Upper lobe of right lung (tissue), 1 donor: ENCODE measurements at places on chromosomes 5 and 9. TPM values are rescaled to one million over a fixed set of nuclear protein-coding genes. Genes with fewer than 3 reads are reported as not detected.

- H3K27me3 ChIP-seq, result peaks cover 16% of the 10 kb centered on the region
- no peak overlapping the region for H3K27ac ChIP-seq
- H3K36me3 ChIP-seq, result no peaks in the 10 kb centered on the region
- no peak overlapping the region for H3K4me3 ChIP-seq
Measured at GRCh38 chr5:174794931-174795672, 70.7 kb downstream of the MSX2 start.

DNA sequence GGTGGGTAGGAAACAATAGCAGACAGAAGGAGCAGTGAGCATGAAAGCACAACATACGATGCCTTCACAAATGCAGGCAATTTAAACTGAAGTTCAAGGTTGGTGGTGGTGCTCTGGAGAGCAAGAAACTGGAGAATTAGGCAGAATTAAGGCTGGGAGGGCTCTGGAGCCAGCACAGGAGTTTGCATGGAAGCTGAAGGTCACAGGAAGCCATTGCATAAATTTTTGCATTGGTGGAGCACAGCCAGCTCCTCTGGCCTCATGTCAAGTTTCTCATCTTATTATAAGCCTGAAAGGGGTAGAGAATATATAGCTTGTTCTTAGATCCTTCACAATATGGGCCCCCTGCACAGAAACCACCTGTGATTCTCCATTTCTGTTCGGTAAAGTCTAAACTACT is 207.4 kb downstream of the PAPPA start:
- H3K4me3 ChIP-seq, result no peak overlapping the region
- no peak overlapping the region for H3K27ac ChIP-seq
- no peaks in the 10 kb centered on the region for H3K4me1 ChIP-seq
- no peaks in the 10 kb centered on the region for H3K27me3 ChIP-seq
- no peak for DNase-seq

DNA sequence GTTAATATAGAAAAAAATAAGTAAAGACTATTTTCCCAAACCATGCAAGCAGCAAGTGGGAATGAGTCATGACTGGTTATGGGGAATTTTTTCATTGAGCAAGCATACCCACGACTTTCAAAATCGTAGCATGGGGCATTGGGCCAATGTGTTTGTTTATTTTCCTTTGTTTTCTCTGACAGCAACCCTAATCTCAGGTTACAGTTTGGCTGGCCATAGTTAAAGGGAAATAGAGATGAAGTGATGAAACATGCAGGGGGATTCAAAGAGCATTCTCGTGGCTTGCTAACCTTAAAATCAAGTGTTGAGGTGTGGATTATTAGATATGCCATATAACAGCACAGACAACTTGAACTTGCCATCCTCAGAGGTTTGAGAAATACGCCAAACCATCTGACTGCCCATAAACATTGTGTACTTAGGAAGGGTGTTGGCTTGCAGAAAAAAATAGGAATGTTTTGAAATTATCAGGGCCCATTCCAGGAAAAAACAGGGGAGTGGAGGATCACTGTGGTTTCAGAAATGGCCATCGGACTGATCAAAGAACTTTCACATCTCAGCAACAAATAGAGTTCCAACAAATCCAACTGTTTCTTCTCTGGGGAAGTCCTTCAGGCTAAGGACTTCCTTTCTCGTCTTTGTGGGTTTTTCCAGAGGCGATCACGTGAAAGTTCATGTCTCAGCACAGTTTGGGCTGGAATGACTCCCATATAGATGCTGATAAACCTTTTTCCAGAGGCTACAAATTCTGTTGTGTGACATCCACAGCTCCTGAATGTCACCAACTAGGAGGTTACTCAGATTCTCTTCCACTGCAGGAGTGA is 259.1 kb downstream of the SYK start:
- no peak overlapping the region for H3K4me3 ChIP-seq
- no peak for DNase-seq
- H3K4me1 ChIP-seq, result peaks cover 17% of the 10 kb centered on the region
- no peaks in the 10 kb centered on the region for H3K36me3 ChIP-seq
- H3K27ac ChIP-seq, result peak overlapping the region; percentile 63

DNA sequence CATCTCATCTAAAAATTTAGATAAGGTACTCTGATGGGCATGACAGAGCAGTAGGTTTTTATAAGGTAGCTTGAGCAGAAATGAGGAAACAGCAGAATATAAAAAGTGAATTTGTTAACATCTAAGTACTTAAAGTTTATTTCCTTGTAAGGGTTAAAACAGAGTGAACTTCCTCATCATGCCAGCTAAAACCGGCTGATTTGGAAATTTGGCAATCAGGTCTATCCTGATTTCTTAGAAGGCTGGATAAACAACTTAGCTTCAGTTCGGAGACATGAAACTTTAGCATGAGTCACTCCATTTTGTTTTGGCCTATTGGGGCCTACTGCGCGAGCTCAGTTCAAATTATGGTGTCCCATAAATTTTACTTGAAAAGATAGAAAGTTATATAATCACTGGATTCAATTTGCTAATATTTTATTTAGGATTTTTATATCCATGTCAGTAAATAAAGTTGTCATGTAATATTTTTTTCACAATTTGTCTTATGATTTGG is 241.6 kb upstream of the RORB start:
- H3K4me3 ChIP-seq, result no peak overlapping the region
- H3K36me3 ChIP-seq, result no peaks in the 10 kb centered on the region
- no peak overlapping the region for H3K27ac ChIP-seq
- DNase-seq, result no peak
- H3K4me1 ChIP-seq, result no peaks in the 10 kb centered on the region
- H3K27me3 ChIP-seq, result no peaks in the 10 kb centered on the region

DNA sequence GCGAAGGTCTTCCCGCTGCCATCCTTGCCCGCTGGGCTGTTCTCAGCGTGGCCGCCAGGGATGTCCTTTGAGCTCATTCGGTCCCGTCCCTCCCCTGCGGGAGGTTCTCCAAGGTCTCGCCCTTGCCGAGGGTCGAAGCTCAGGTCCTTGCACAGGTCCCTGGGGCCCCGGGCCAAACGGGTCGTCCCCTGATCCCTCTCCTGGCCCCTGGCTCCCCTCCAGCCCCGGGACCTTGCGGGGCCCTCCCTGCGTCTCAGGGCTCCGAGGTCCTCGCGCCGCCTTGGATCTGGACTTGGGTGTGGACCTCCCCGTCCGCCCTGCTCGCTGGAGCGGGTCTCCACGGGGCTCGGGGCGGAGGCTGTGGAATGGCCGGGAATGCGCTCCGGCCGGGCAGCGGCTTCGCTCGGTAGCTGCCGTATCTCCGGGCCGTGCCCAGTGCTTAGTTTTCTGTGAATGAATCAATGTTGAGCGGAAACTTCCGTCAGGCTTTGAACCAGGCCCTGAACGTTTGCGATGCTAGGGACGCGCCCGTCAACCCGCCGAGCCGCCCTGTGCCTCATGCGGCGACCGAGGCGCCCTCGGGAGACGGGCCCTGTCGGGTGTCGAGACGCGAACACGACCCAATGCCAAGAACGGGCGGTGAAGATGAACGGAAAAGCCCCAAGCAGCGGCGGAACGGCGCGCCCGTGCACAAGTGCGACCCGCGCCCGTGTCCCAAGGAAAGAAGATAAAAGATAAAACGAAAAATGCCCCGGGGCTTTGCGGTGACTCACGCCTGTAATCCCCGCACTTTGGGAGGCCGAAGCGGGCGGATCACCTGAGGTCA is 780 bp downstream of the RNU6ATAC start:
- no peaks in the 10 kb centered on the region for H3K27me3 ChIP-seq
- H3K36me3 ChIP-seq, result peaks cover under 1% of the 10 kb centered on the region
- peaks cover 11% of the 10 kb centered on the region for H3K4me1 ChIP-seq
- H3K27ac ChIP-seq, result no peak overlapping the region
- no peak overlapping the region for H3K4me3 ChIP-seq
- DNase-seq, result peak; percentile 85

The CYLC2 gene
- total RNA-seq, result not detected

The WNT8A gene
- total RNA-seq, result not detected

The SELENOP gene
- 884 TPM for total RNA-seq

The ALDH1A1 gene
- total RNA-seq, result 212 TPM

GRCh38 chr5:146428658-146429057 is 18.5 kb upstream of the TCERG1 start:
- peaks cover under 1% of the 10 kb centered on the region for H3K27me3 ChIP-seq
- H3K27ac ChIP-seq, result no peak overlapping the region
- no peaks in the 10 kb centered on the region for H3K4me1 ChIP-seq
- no peak for DNase-seq
- no peak overlapping the region for H3K4me3 ChIP-seq
- H3K36me3 ChIP-seq, result no peaks in the 10 kb centered on the region

The TEX10 gene
- 13.0 TPM for total RNA-seq

DNA sequence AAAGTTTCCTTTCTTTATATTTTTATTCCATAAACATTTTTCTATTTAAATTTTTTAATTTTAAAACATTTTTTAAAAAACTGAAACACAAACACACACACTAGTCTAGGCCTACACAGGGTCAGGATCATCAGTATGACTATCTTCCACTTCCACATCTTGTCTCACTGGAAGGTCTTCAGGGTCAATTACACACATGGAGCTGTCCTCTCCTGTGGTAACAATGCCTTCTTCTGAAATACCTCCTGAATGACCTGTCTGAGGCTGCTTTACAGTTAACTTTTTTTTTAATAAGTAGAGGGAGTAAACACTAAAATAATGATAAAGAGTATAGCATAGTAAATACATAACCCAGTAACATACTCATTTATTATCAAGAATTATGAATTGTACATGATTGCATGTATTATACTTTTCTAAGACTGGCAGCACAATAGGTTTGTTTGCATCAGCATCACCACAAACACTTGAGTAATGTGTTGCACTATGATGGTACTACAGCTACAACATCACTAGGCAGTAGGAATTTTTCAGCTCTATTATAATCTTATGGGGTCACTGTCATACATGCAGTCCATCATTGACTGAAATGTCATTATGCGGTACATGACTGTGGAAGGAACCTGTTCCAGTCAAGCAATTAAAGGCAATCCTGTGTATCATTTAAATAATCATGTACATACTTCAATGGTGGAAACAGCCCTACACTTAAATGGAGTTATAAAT is 17.4 kb upstream of the CEP120 start:
- H3K36me3 ChIP-seq, result no peaks in the 10 kb centered on the region
- H3K27me3 ChIP-seq, result no peaks in the 10 kb centered on the region
- no peak overlapping the region for H3K4me3 ChIP-seq
- H3K4me1 ChIP-seq, result no peaks in the 10 kb centered on the region
- DNase-seq, result no peak
- no peak overlapping the region for H3K27ac ChIP-seq

The BHMT gene
- not detected for total RNA-seq

DNA sequence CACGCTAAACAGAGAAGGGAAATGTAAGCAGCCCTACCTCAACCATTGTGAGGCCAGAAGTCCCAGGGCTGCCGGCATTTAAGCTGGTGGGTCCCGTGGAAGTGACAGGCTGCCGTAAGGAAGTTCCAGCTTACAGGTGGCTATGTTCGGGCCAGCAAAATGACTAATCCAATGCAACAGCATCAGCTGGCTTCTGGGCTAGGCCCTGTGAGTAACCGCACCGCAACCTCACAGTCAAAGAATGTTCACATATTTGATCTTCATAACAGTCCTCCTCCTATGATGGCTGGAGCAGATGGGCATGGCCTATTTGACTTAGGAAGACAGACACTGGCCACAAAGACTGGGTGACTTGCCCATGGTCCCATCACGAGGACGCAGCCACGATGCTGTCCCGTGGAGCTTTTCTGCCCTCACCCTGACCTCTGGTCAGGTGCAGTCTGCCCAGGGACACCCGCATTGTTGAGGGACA is 88.2 kb downstream of the LIFR start:
- peak overlapping the region; percentile 86 for H3K27ac ChIP-seq
- no peak for DNase-seq
- H3K4me1 ChIP-seq, result peaks cover 47% of the 10 kb centered on the region
- peaks cover 4% of the 10 kb centered on the region for H3K27me3 ChIP-seq
- H3K4me3 ChIP-seq, result no peak overlapping the region
- H3K36me3 ChIP-seq, result no peaks in the 10 kb centered on the region

DNA sequence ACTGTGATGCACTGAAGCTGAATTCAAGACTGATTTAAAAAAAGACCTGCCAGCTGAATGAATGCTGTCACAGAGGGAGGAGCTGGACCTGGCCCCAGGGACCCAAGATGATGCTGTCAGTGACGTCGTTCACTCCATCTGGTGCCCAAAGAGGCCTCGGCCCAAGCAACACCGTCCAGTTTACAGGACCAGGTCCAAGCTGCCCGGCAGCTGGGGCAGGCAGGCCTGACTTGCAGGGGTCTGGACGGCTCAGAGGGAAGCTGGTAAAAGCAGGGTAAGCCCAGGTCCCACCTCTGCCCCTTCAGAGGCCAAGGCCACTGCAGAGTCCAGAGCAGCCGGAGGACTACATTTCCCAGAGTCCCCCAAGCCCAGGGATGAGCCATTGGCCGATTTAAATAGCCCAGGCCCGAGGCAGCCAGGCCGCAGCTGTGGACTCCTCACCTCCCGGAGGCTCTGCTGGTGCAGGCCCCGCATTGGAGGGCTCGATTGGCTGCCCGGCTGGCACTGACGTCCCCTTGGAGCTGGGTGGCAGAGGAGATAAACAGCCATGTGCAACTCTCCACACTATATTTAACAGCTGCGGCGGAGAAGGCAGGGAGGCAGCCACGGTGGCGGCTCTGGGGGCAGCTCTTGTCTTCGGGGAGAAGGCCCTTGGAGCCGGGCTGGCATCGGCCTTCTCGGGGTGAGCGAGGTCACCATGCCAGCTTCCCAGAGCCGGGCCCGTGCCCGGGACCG is at the start of gene PLPP7:
Gene PLPP7, plus strand, starts transcription at position 423 of the 735 bp plus-strand sequence. Its CDS starts 275 bp downstream, at position 698.
- no peak for DNase-seq
- peak within 1 kb of the TSS; percentile 55 for H3K27ac ChIP-seq
- H3K27me3 ChIP-seq, result no peaks in the 10 kb centered on the region
- peak within 1 kb of the TSS; percentile 49 for H3K4me3 ChIP-seq
- no peaks in the 10 kb centered on the region for H3K36me3 ChIP-seq

- no peak overlapping the region for H3K27ac ChIP-seq
- no peaks in the 10 kb centered on the region for H3K36me3 ChIP-seq
- H3K4me1 ChIP-seq, result no peaks in the 10 kb centered on the region
- no peaks in the 10 kb centered on the region for H3K27me3 ChIP-seq
- no peak for DNase-seq
Measured at GRCh38 chr5:91955610-91956009, 572.5 kb upstream of the ARRDC3 start.

DNA sequence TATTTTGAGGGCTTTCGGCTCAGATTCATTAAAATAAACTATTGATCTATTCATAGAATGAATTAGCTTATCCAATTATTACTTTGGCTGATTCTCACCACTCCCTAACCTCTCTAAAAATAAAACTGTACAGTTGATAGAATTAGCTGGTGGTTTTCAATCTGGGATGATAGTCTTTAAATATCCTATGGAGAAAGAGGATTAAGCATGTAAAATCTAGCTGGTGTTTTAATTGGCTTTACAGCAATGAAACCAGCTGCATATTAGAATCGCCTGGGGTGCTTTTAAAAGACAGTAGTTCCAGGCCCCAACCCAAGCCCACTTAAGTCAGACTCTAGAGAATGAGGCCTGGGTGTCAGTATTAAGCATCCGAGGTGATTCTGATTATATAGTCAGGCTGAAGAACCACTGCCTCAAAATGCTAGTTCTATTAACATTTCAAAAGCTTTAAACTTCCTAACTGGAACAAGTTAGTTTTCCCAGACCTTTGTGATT is 95.1 kb downstream of the MAP1B start:
- H3K27me3 ChIP-seq, result no peaks in the 10 kb centered on the region
- H3K4me1 ChIP-seq, result no peaks in the 10 kb centered on the region
- no peak overlapping the region for H3K27ac ChIP-seq

DNA sequence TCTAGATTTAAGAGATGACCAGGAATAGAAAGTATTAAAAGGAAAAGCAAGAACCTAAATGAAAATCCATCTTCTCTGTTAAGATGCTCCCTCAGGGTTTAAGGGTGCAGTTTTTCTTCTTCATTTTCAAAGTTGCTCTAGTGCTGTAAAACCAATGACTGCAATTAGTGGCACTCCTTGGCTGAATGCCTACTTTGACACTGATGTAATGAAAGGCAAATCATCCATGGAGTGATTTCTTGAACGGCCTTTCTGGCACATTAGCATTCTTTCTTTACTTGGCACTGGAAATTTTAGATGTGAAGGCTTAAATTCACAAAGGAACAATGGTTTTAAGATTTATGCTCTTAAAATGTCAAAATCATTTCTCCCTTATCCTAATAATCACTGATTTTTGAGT is 19.3 kb upstream of the ISCA1 start:
- no peak overlapping the region for H3K27ac ChIP-seq
- no peaks in the 10 kb centered on the region for H3K27me3 ChIP-seq
